ENCODE measurements at places on chromosomes 6 and 20. TPM values are rescaled to one million over a fixed set of nuclear protein-coding genes. Genes with fewer than 3 reads are reported as not detected.

CDH22 gene
- not detected for total RNA-seq

DNA sequence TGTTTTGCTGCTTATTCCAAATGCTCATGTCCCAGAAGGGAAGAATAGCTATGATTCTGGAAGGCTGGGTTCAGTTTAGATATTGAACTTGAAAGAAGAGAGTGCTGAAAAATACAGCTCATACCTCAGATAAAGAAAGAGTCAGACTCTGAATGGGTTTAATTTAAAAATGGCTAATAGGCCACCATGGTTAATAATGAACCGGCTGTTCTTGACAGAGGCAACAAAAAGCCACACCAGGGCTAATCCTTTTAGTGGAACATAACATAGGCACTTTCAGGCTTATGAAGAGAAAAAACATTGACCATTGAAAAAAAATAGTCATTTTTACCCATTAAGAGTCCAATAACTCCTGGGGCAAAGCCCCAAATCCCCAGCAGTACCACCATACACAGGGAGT is 59.4 kb downstream of the TNFRSF21 start:
- H3K4me1 ChIP-seq: no peaks in the 10 kb centered on the region
- no peak overlapping the region for H3K4me3 ChIP-seq
- H3K27ac ChIP-seq: no peak overlapping the region
- no peaks in the 10 kb centered on the region for H3K36me3 ChIP-seq
- no peak for DNase-seq

SUPT3H gene
- not detected for total RNA-seq

DNA sequence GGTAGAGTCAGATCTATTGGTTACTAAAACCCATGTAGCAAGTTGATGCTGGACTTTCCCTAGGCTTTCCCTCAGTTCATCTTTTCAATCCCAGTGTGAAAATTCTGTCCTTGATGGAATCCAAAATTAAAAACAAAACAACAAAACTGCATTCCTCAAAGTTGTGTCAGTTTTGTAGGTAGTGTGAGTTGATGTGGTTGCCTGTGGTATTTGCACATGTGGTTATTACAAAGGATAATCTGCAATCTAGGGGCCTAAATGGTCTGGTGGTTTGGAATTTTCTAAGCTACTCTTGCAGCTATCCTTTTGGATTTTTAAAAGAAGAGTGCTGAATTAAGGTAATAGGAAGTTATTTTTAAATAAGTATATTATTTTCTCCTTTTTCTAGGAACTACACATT is 132.2 kb upstream of the SCGN start:
- H3K27me3 ChIP-seq: no peaks in the 10 kb centered on the region
- H3K4me3 ChIP-seq: no peak overlapping the region
- H3K27ac ChIP-seq: no peak overlapping the region
- no peak for DNase-seq
- no peaks in the 10 kb centered on the region for H3K4me1 ChIP-seq

DNA sequence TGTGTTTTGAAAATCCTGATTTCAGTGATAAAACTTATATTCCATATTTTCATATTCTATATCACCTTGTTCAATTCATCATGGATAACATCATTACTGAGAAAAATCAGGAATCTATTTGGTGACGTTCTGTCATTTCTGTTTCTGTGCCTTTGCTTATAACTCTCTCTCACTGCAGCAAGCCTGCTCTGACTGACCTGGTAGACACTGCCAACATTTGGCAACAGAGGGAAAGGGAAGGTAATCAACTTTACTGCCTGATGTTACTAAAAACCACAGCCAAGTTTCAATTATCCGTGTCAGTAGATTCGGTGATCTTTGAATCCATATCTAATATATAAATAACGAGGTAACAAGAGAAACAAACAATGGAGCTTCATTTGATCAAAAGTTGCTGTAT is 501.9 kb downstream of the LMBRD1 start:
- no peak overlapping the region for H3K4me3 ChIP-seq
- H3K27me3 ChIP-seq: no peaks in the 10 kb centered on the region
- H3K27ac ChIP-seq: no peak overlapping the region
- no peak for DNase-seq
- no peaks in the 10 kb centered on the region for H3K36me3 ChIP-seq

DNA sequence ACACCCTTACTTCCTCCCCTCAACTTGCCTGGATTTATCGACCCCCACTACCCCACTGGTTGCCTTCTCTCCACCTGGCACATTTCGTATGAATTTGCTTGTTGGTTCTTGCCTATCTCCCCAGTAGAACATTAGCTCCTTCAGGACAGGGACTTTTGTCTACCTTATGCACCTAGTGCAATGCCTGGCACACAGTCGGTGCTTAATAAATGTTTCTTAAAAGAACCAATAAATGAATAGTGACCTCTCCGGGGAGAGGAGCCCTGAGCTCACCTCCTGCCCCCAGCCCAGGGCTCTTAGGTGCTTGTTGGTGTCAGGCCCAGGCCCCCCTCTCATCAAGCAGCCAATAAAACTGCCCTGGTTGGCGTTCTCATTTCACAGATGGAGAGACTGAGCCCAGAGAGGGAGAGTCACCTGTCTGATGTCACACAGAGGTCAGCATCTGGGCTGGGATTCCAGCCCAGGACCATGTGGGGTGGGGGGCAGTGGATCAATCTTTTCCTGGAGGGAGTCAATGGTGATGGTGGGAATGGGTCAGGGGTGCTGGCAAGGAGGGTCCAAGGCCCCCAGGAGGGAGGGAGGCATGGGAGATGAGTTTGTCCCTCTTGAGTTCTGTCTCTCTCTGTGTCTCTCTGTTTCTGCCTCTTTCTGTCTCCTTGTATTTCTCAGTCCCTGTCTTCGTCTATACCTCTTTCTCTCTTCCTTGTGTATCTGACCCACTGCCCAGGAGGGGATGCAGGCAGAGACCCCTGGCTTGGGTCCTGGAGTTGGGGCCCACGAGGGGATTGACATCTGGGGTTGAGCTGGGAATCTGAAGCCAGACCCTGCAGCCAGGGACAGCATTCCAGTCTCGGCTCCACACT is 89.6 kb downstream of the CEBPB start:
- no peaks in the 10 kb centered on the region for H3K36me3 ChIP-seq
- H3K4me1 ChIP-seq: peaks cover 20% of the 10 kb centered on the region
- H3K27ac ChIP-seq: no peak overlapping the region
- no peak for DNase-seq

DNA sequence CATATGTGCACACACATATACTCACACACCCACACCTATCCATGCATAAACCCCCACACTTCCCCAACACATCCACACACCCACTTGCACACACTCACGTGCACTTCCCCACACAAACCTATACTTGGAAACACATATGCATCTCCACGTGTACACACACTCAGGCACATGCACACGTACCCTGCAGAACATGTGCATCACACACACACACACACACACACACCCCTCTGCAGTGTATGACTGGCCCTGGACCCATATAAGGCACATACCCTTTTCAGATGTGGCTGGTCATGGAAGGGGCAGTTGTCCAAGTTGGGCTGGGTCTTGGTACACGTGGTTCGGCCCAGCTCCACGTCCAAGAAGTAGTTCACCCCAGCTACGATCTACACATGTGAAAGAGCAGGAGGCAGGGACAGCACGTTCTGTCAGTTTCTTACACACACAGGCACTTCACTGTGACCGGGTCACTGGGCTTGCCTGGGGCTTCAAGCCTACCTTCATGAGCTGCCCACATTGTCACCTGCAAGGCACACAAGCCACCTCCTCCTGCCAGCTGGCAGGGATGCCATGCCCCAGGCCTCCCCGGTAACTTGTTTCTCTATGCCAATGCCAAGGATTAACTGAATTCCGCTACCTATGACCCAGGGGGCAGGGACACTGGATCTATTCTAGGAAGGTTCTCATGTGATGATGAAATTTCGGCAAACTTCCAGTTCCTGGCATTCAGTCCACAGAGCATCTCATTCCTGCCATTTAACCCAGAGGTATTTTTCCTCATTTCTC is 2.6 kb downstream of the CST3 start:
- peaks cover 40% of the 10 kb centered on the region for H3K36me3 ChIP-seq
- no peaks in the 10 kb centered on the region for H3K27me3 ChIP-seq
- H3K27ac ChIP-seq: peak overlapping the region; percentile 10
- no peak for DNase-seq
- peak overlapping the region; percentile 89 for H3K4me3 ChIP-seq

- peaks cover 4% of the 10 kb centered on the region for H3K4me1 ChIP-seq
- peak overlapping the region; percentile 64 for H3K4me3 ChIP-seq
- H3K36me3 ChIP-seq: no peaks in the 10 kb centered on the region
- H3K27me3 ChIP-seq: no peaks in the 10 kb centered on the region
- DNase-seq: peak; percentile 78
Observed at GRCh38 chr6:46490425-46491200, 636 bp downstream of the RCAN2 start.

IL20RA gene
- not detected for total RNA-seq

FAM83C gene
- total RNA-seq: not detected

DNA sequence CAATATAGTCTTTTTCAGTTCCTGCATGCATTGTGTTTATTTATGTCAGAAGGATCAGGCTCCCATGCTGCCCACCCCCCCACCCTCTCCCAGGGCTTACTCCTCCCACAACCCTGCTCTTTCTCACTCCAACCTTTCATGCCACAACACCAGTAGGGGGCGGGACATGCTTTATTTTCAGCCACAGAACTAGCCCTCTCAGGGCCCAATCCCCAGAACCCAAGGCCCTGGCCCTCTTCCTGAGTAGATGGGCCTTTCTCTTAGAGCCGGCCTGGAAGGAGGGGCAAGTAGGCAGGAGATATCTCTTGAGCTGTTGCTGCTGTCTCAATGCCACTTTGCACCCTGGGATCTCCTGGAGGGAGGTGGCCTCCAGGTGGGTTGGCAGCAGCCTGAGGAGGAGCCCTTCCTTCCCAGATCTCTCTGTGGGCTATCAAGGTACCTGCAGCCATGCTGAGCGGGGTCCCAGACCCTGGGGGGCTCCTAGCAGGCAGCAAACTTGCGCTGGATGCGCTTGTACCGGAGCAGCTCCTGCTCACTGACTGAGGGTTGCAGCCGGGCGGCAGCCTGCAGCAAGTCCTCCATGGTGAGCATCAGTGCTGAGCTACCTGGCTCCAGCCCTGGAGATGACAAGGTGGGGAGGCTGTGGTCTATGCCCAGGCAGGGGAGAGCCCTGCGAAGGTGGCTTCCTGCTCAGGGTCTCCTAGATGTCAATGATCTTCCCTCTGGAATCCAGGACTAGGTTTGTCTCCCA is 3.5 kb downstream of the GNMT start:
- peaks cover 50% of the 10 kb centered on the region for H3K36me3 ChIP-seq
- DNase-seq: no peak
- no peaks in the 10 kb centered on the region for H3K27me3 ChIP-seq
- H3K4me1 ChIP-seq: peaks cover 7% of the 10 kb centered on the region
- H3K4me3 ChIP-seq: no peak overlapping the region

CDC5L gene
- 10.9 TPM for total RNA-seq

- H3K4me3 ChIP-seq: no peak overlapping the region
- no peaks in the 10 kb centered on the region for H3K36me3 ChIP-seq
- H3K4me1 ChIP-seq: peaks cover 16% of the 10 kb centered on the region
- H3K27me3 ChIP-seq: no peaks in the 10 kb centered on the region
- DNase-seq: no peak
Observed at GRCh38 chr6:168438783-168439520, 2.0 kb upstream of the SMOC2 start.

DNA sequence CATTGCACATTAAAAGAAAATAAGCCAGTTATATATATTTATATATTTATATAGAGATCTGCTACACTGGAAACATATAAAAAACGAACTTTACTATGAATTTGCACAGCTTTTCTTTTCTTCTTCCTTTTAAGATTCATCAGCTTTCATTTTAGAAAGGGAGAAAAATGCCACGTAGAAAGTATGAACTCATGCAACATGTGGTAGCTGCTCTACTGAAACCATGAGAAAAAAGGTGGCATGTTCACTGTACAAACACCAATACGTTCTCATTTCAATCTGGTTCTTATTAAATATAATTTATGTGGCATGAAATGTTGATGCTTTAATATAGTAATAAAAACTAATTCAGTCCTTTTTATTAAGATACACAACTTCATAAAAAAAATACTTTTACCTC is 68.8 kb upstream of the THEMIS start:
- no peak for DNase-seq
- no peak overlapping the region for H3K27ac ChIP-seq
- no peak overlapping the region for H3K4me3 ChIP-seq
- no peaks in the 10 kb centered on the region for H3K27me3 ChIP-seq

GRCh38 chr6:45990162-45990561 is 25.5 kb downstream of the CLIC5 start:
- H3K27ac ChIP-seq: no peak overlapping the region
- H3K4me1 ChIP-seq: no peaks in the 10 kb centered on the region
- DNase-seq: no peak
- no peaks in the 10 kb centered on the region for H3K27me3 ChIP-seq

PRDM13 gene
- not detected for total RNA-seq

DEFB124 gene
- total RNA-seq: not detected

DNA sequence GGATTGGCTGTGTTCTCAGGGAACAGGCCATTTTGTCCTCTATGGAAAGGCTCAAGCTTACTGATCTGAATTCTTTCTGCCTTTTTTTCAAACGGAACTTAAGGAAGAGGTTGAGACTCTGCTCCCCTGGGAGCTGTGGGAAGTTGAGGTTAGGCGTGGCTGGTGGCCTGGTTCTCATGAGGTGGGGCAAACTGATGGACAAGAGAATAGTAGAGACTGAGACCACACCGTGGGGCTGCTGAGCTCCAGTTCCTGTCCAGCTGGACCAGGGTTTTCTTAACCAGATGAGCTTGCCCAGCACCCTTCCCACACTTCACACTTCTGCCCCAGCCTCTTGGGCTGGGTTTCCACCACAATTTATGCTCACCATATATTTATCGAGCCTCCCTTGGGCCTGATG is 6.1 kb downstream of the AP5S1 start:
- H3K27ac ChIP-seq: no peak overlapping the region
- peaks cover 18% of the 10 kb centered on the region for H3K36me3 ChIP-seq
- peaks cover 2% of the 10 kb centered on the region for H3K4me1 ChIP-seq
- H3K4me3 ChIP-seq: no peak overlapping the region
- H3K27me3 ChIP-seq: no peaks in the 10 kb centered on the region
- no peak for DNase-seq

- no peak for DNase-seq
- H3K27me3 ChIP-seq: no peaks in the 10 kb centered on the region
- H3K36me3 ChIP-seq: no peaks in the 10 kb centered on the region
- no peak overlapping the region for H3K27ac ChIP-seq
Observed at GRCh38 chr20:61619751-61620150, 367.7 kb downstream of the CDH4 start.

GRCh38 chr20:38298768-38299288 is 5.1 kb upstream of the BPI start:
- no peaks in the 10 kb centered on the region for H3K27me3 ChIP-seq
- H3K4me1 ChIP-seq: peaks cover 5% of the 10 kb centered on the region
- no peaks in the 10 kb centered on the region for H3K36me3 ChIP-seq
- peak overlapping the region; percentile 88 for H3K27ac ChIP-seq

GRCh38 chr6:44192428-44193041 is 24.2 kb upstream of the MYMX start:
- no peaks in the 10 kb centered on the region for H3K27me3 ChIP-seq
- no peak for DNase-seq
- H3K4me1 ChIP-seq: no peaks in the 10 kb centered on the region
- no peaks in the 10 kb centered on the region for H3K36me3 ChIP-seq
- H3K4me3 ChIP-seq: no peak overlapping the region

PNPLA1 gene
- total RNA-seq: not detected

GNMT gene
- total RNA-seq: not detected

SLPI gene
- 223 TPM for total RNA-seq
